ENCODE measurements at places on chromosomes 11 and 22.

- no peak for DNase-seq
Measured at GRCh38 chr11:2512431-2513407, 67.9 kb downstream of the KCNQ1 start.

- no peak for DNase-seq
Measured at GRCh38 chr11:71255800-71256479, 3.6 kb upstream of the SHANK2 start.

- no peak for DNase-seq
Measured at GRCh38 chr11:474914-475506, 24.9 kb downstream of the PTDSS2 start.

GRCh38 chr11:105860105-105860504, 161.9 kb downstream of the MSANTD4 start:
- no peak for DNase-seq

- no peak for DNase-seq
Measured at GRCh38 chr11:12050470-12051286, 42.3 kb upstream of the DKK3 start.

DNA sequence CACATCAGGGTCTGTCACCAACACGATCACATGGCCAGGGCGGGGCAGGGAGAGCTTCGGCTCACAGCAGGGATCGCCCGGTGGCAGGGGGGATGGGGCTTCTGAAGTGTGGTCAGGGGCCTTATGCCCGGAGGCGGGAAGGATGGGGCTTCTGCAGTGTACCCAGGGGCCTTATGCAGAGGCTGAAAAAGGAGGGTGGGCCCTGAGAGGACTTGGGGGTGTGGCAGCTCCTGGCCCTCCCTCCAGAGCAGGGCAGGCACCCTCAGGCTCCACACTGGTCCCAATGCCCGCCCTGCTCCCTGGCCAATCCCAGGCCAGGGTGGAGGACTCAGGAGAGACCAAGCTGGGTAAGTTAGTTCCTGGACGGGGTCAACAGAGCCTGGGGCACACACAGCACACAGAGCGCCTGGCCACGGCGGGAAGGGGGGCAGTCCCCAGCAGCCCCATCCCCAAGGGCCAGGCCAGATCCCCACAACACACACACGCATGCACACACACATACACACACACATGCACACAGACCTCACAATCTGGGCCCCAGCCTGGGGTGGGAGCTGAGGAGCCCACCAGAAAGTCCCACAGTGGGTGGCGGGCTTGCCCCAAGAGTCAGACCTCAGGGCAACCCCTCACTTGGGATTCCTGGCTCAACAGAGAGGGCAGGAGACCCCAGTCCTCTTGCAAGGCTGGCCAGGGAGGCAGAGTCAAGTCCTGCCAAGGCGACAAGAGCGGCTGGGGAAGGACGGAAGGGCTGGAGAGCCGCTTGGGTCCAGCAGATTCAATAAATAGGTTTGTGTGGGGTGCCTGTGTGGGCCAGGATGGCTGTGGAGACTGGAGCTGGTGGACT, 1.1 kb upstream of the CEND1 start:
- DNase-seq, result no peak
